Spinal cord (tissue), 10 donors: ENCODE measurements at places on chromosomes 5 and 9. TPM values are rescaled to one million over a fixed set of nuclear protein-coding genes. Genes with fewer than 3 reads are reported as not detected.

LCN10 gene
- total RNA-seq, result not detected

DNA sequence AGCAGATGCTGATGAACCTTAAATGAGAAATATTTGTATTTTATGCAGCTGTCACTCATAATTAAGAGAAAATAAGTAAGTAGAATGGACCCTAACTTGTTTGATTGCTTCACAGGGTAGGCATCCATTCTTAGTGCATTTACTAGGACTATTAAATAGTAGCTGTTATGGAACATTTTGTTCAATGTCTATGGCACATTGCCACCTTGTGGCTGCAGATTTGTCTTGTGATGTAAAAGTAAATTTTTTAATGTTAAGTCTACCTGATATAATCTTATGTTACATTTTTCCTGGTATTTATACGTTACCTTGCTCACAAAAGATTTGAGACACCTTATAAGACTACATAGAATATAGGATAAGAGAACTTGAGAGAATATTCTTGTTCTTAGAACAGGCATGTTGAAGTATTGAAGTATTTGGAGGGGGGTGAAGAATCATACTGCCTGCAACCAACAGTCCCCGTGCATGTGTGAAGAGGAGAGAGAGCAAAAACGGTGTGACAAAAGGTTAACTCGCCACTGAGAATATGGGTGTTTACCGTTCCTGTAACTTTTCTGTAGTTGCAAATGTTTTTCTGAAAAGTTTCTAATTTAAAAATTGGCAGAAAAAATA, 161.1 kb downstream of the MAST4 start:
- H3K4me3 ChIP-seq, result no peak overlapping the region
- peak; percentile 80 for DNase-seq
- H3K4me1 ChIP-seq, result no peaks in the 10 kb centered on the region
- no peaks in the 10 kb centered on the region for H3K36me3 ChIP-seq

DNA sequence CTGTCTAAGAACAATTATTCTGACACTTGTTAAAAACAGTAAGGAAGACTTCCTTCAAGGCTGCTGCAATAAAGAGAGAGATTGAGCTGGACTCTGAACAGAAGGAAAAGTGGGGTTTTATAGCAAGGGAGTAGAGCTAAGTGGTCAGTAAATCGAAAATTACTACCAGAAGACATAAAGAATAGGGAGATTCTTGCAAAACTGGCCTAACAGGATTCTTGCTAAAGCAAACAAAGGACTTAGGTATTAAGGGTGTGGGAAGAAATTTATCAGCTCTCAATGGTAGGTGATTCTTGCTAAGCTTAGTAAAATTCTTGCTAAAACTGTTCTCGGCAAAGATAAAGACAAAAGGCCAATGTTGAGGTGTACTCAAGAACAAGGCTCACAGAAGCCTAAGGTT, 300.5 kb downstream of the SLCO4C1 start:
- no peak overlapping the region for H3K4me3 ChIP-seq
- H3K4me1 ChIP-seq, result no peaks in the 10 kb centered on the region
- no peaks in the 10 kb centered on the region for H3K27me3 ChIP-seq
- H3K36me3 ChIP-seq, result no peaks in the 10 kb centered on the region
- no peak for DNase-seq

DNA sequence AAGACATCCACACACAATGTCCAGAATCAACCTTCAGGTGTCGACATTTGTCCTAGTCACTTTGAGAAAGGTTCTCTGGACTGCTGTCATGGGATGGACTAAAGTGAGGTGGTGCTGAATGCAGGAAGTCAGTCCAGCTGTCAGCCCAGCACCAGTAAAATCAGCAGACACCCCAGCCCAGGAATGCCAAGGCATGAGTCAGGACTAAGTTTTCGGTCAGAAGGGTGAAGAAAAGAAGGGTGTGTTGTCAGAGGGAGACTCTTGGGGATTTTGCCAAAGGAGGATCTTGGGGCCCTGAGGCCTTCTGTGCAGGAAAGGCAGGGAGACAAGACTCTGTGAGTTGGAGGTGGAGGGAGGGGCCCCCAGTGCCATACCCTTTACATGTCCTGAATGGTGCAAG, 69.0 kb upstream of the XPA start:
- no peak for DNase-seq
- H3K36me3 ChIP-seq, result no peaks in the 10 kb centered on the region
- no peaks in the 10 kb centered on the region for H3K4me1 ChIP-seq
- H3K4me3 ChIP-seq, result no peak overlapping the region

- H3K4me1 ChIP-seq, result peaks cover 13% of the 10 kb centered on the region
- no peak overlapping the region for H3K27ac ChIP-seq
- DNase-seq, result peak; percentile 97
- no peak overlapping the region for H3K4me3 ChIP-seq
Observed at GRCh38 chr9:121992571-121993212, 100.4 kb downstream of the TTLL11 start.

DNA sequence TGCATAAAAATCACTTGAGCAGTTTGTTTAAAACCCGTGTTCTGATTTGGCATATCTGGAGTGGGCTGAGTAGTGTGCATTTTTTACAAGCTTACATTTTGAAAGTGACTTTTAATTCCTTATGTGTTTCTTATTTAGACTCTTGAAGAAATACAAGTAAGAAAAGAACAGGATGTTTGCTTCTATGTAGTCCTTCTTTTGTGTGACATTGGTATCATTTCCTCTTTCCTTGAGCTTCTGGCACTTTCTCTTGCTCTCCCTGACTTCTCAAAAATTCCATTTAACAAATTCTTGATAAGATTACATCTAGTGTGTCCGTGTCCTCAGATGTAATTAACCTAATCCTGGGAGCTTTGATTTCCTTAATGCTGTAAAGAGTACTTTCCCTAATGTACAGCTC, 12.5 kb downstream of the GARNL3 start:
- no peak overlapping the region for H3K4me3 ChIP-seq
- H3K4me1 ChIP-seq, result no peaks in the 10 kb centered on the region
- peaks cover 3% of the 10 kb centered on the region for H3K36me3 ChIP-seq
- DNase-seq, result no peak

DNA sequence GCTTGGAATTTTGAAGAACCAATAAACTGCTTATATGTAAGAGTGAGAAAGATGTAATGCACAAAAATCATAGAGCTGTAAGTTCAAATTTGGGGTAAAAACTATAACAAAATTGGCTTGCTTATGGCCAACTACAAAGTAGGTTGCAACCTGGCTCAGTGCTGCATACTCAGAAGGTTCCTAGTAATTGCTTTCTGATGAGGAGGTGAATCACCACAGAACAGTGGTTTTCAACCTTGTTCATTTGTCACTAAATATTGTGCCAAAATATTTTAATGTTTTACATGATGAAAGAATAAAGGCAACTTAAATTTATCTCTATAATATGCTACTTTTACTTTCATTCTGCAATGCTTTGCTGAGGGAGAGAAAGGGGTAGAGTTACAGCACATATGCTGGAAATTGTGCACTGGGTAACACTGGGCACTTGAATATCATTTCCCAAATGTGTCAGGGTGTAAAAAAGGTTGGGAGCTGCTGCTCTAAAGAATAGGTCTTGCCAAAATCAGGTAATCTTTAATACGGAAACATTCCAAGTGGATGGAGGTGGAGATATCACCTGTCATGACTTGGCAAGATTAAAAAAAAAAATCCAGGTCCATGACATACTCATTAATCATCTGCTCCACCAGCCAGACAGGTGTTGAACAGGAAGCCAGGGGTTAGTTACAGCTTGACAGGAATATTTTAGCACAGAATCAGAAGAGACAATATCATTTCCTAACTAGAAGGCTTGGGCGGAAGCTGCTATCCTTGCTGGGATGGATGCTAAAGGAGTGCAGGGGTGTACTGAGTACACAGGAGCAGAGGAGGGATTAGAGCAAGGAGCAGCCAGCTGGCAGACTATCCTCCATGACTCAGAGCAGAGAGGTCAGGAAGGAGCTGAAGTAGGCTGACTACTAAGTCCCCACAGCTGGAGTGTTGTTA, 34.6 kb upstream of the CCL21 start:
- H3K27ac ChIP-seq, result no peak overlapping the region
- no peaks in the 10 kb centered on the region for H3K4me1 ChIP-seq
- no peaks in the 10 kb centered on the region for H3K36me3 ChIP-seq
- H3K4me3 ChIP-seq, result no peak overlapping the region
- no peak for DNase-seq
- no peaks in the 10 kb centered on the region for H3K27me3 ChIP-seq

DNA sequence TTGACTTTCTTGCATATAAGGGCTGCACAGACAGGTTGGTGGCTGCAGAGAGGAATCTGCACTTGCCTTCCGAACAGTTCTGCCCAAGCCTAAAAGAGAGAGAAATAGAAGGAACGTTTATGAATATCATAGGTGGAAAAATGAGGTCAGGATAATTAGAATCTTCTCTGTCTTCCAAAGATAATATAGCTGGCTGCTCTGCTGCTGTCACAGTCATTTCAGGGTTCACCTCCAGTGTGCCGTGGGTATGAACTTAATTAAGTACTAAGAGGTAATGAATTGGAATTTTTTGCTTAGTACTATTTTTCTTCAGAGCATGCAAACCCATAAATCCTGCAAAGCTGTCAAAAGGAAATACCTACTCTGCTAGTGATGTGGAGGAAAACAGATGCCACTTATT, 82.2 kb downstream of the PRDM6 start:
- H3K27me3 ChIP-seq, result no peaks in the 10 kb centered on the region
- H3K36me3 ChIP-seq, result no peaks in the 10 kb centered on the region
- H3K4me3 ChIP-seq, result no peak overlapping the region
- H3K27ac ChIP-seq, result no peak overlapping the region
- no peaks in the 10 kb centered on the region for H3K4me1 ChIP-seq
